ENCODE measurements at places on chromosomes 6 and 20. TPM values are rescaled to one million over a fixed set of nuclear protein-coding genes. Genes with fewer than 3 reads are reported as not detected.

Gene SLC22A7
- total RNA-seq, result not detected

- DNase-seq, result no peak
These were observed 35.0 kb upstream of the TULP1 start for GRCh38 chr6:35547676-35548075.

Gene ULBP3
- total RNA-seq, result 1.1 TPM

Gene RBM24
- total RNA-seq, result not detected

Gene SRC
- 2.6 TPM for total RNA-seq

Gene SERPINB6
- total RNA-seq, result 9.1 TPM

DNA sequence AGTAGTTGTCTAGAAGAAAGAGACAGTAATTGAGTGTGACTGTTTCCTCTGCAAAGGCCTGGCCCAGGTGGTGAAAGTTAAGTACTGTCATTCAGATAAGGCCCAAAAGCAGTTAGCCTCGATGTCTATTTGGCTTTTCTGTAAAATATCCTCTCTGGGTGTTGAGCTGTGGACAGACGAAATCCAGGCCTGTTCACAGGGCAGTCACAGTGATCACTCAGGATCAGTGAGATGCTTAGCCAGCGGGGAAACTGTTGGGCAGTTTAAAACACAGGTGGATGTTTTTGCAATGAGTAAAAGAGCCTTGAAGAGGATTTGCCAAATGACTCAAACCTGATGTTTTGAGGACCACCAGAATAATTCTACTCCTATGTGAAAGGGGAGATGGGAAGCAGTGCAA is 22.0 kb upstream of the PRDM1 start:
- DNase-seq, result no peak

DNA sequence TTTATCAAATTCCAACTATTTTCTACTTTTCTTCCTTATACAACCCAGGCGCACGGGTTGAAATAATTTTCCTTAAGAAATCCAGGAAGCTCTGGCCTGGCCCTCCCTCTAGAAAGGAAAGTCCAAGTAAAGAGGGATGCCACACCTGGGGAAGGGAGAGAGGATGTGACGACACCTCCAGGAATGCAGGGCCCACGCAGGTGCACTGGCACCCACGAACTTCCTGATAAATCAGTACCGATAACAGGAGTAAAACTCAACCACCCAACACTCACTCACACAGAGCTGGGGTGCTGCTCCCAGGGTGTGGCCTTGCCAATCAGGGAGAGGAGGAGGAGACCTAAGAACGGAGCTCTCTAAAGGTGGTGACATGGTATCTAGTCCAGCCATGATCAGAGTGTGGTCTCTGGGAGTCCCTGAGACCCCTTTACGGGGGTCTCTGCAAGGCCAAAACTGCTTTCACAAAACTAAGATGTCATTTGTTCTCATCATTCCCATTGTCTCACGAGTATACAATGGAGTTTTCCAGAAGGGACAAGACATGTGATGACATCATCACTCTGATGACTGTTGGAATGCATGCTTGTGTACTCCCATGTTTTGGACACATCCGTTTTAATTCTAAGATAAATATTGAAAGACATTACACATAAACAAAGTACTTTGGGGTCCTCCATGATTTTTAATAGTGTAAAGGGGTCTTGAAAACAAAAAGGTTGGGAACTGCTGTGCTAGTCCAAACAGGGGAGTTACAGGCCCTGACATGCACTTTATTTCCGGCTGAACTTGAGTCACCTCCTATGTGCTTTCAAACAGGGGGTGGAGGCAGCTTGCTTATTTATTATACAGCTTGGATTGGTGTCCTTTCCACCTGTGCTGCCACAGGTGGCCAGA is 2.2 kb upstream of the PARD6B start:
- no peak for DNase-seq

Gene RAET1E
- total RNA-seq, result not detected

GRCh38 chr20:51800060-51800871 is 2.1 kb downstream of the SALL4 start:
- DNase-seq, result peak; percentile 58

- DNase-seq, result no peak
These were observed 6.7 kb downstream of the PFDN4 start for GRCh38 chr20:54214566-54214965.

GRCh38 chr6:154864066-154864430 is 130.8 kb downstream of the SCAF8 start:
- DNase-seq, result no peak
